ENCODE measurements at places on chromosomes 4 and X. TPM values are rescaled to one million over a fixed set of nuclear protein-coding genes. Genes with fewer than 3 reads are reported as not detected.

NAP1L3 gene
- polyA plus RNA-seq = 32.3 TPM

DNA sequence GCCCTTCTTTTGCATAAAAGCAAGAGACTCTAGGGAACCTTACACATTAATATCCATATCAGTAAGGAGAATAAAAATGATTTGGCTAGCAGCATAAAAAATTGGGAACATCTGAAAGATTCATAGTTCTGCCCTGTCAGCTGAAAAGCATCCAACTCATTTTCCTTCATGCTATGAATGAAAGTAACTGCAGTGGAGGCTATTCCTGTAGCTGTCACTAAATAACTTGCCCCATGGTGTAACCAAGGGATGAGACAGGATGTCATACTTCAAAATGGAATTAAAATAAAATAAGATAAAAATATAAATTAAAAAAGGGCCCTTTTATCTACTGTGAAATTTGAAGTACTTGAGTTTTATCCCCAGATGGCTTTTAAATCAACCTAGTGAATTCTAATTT lies 878.8 kb downstream of the C4orf33 start:
- DNase-seq = no peak

DNA sequence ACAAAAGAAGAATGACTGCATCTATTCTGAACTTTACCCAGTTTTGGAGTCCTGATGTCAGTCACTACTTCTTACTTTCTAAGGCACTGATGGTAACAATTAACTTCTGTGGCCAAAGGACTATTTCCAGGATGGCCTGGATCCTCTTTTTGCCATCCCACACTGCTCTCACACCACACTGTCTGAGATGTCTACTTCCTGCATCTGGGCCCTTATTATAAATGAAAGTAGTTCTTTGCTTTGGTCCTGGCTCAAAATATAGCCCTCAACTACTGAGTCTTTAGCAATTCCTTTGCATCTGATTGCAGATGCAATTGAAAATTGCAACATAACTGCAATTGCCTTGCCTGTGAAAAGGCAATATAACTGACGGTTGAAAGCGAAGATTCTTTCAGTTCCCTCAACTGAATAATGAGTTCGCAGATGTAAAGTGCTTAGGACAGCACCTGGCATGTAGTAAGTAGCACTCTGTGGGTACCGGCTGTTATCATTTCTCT lies 44.2 kb downstream of the COQ2 start:
- no peak for DNase-seq

- DNase-seq = no peak
Measured at GRCh38 chr4:77651820-77652219, 46.2 kb downstream of the CXCL13 start.

CASK gene
- polyA plus RNA-seq = 80.6 TPM

DNA sequence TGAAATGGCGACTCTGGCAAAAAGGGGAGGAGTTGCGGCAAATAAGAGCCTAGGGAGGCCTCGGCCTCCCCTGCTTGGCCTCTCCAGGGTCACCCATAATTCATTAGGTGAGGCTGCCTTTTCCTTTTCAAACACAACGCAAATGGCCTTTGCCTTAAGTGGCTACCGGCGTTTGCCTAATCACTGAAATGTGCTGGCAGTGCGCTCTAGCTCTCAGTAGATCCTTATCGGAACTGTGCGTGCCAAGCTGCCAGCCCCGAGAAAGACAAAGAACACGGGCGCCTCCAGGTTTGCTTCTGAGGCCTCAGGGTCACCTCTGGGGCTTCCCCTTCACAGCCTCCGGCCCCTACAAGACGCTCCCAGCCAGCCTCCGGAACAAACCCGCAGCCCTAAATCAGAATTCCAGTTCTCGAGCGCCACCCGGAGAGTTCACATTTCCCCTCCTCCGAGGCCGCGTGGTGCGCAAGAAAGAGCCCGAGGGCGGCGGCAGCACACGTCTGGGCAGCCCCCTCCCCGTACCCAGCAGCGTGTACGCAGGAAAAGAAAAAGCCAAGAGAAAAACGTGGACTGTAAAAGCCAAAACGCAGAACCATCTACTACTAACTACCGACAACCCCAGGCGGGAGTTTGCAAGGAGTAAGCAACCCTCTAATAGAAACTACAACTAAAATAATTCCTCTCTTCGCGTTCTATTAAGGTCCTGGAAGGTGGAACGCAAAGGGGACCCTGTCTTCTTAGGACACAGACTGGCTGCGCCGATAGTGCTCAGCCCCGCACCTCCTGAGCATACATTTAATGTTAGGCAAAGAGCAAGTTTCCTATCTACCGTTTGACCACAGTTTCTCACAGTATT lies 76.5 kb upstream of the BCOR start:
- DNase-seq = peak; percentile 76

GRCh38 chr4:77695774-77696173 lies 90.2 kb downstream of the CXCL13 start:
- peak; percentile 27 for DNase-seq
